LoVo (cell line): ENCODE measurements at places on chromosomes 12 and 14.

- DNase-seq = peak; percentile 80
Observed at GRCh38 chr12:120944645-120945217, 33.6 kb upstream of the HNF1A start.

GRCh38 chr12:97748298-97748697 is 285.7 kb downstream of the RMST start:
- no peak for DNase-seq

- no peak for DNase-seq
Observed at GRCh38 chr12:67816269-67816668, 167.7 kb downstream of the DYRK2 start.

DNA sequence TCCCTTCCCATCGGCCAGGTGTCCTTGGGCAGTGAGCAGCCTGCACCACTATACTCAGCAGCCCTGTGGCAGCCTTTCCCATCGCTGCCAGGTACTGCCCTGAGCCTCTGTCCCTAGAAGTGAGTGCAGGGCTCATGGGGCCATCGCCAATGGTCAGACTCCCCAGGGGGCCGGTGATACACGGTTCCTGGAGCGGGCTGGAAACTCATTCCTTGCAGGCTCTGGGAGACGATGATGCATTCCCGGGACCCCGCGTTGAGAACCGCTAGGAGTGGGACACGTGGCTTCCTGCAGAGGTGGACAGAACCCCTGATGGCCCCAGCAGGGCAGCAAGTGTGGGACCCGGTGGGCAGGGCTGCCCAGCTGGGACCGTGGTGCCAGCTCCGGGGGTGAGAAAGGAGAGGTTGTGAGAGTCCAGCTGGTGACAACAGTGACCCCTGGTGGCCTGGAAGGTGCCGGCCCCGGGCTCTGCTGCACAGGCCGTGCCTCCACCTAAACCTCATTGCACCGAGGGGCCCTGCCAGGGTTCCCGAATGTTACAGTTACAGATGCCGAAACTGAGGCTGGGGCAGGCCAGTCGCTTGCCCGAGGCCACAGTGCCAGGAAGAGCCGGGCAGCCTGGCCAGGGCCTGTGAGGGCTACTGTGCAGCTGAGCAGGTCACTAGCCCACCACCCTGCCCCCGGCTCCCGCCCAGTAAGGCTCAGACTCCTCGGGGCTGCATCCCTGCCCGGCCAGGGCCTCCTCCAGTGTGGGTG is 33.8 kb downstream of the FBRSL1 start:
- DNase-seq = peak; percentile 27

GRCh38 chr14:96590190-96590864 is 88.1 kb downstream of the PAPOLA start:
- no peak for DNase-seq

DNA sequence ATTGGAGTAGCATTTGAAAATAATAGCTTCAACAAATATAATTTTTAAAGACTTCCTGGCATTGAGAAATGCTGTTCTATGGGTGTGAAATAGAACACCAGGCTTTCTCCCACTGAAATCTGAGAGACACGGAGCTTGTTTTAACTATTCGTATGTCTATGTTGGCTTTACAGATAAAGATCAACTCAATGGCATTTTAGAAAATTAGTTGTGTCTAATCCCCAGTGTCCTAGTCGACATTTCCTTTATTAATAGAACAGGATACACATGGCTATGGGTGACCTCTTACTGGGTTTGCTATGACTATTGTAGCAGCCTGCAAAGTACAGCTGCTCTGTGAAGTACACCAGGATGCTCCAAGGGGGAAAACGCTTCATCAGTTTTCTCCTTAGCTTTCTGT is 159.3 kb downstream of the SLC25A21 start:
- DNase-seq = no peak

DNA sequence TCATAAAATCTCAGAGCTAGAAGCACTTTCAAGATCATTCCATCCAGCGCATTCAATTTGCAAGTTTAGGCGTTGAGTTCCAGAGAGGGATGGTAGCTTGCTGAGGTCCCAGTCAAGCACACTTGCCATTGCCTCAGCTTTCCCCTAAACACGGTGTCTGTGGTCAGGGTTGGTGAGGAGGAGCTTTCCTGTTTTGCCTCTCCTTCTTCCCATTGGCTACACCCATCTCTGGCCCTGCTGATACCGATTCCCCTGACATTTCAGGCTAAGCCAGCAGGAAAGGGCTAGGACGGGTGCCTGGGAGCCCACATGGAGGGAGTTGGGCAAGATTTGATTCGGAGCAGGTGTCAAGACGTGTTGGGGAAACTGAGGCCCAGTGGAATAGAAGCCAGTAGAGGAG is 9.1 kb downstream of the NFATC4 start:
- no peak for DNase-seq

DNA sequence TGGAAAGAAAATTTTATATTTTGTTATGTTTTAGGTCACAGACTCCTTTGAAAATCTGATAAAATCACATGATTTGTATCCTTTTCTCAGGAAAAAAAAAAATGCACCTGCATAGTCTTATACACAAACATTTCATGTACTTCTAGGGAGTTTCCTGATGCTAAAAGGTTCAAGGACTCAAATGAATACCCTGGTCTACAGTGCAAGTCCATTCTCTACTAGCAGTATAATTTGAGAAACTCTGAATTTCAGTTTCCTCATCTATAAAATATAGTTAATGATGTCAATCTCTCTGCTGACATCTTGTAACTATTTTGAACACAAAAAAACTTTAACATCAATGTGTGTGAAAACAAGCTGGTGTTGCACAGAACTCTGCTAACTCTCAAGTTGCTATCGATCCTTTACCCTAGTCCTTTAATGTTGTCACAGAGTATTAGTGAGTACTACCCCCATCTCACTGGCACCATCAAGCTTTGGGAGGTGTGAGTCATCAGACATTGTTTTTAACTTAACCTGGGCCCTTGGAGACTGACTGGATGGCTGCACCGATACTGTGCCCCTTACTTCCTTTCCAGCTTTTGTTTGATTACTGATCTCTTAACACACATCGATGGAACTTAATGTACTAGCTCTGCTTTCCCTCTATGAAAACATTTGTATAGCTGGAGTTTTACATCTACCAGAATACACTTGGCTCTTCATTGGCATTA is 251.9 kb upstream of the SOX5 start:
- no peak for DNase-seq

DNA sequence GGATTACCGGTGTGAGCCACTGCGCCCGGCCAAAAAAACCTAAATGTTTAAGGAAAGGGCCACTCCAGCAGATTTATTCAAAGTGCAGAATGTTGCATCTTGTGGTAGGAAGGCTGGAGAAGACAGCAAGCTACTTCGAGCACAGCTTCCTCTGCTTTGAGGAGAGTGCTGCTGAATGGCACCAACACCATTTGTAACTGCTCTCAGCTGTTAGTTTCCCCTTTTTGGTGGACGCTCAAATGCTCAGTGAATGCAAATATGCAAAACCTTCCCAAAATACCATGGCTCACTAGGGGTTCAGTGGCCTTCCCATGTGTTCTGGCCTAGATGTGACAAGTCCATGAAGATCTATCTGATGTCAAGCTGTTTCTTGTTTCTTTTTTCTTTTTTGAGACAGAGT is 2.9 kb upstream of the TDRD9 start:
- no peak for DNase-seq

- no peak for DNase-seq
Observed at GRCh38 chr12:74598819-74599218, 61.2 kb downstream of the ATXN7L3B start.

DNA sequence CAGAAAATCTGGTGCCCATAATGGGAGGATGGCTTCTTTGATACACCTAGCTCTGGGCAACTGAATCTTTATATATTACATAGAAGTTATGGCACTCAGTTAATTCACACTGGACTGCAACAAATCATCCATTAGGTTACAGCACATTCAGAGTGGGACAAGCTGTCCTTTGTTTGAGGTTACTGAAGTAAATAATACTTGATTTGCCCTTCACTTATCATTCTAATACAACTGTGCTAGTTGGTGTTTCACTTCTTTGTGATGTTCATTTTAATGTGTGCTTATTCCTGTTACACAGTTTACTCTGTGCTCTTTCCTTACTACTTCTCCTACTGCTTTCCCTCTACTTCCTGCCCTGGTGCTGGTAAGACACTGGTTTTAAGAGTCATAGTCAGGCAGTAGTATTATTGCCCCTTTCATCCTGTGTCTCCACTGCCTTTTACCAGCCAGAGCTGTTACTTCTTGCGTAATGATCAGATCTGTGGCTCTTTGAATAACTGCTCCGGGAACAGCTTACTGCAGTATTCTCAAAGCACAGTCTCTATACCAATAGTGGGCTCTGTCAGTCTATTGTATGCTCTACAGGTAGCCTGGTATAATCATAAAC is 36.4 kb upstream of the GXYLT1 start:
- peak; percentile 30 for DNase-seq

GRCh38 chr12:46230306-46230705 is 38.5 kb downstream of the SLC38A1 start:
- no peak for DNase-seq

GRCh38 chr12:69720750-69721149 is 17.9 kb upstream of the RAB3IP start:
- no peak for DNase-seq

DNA sequence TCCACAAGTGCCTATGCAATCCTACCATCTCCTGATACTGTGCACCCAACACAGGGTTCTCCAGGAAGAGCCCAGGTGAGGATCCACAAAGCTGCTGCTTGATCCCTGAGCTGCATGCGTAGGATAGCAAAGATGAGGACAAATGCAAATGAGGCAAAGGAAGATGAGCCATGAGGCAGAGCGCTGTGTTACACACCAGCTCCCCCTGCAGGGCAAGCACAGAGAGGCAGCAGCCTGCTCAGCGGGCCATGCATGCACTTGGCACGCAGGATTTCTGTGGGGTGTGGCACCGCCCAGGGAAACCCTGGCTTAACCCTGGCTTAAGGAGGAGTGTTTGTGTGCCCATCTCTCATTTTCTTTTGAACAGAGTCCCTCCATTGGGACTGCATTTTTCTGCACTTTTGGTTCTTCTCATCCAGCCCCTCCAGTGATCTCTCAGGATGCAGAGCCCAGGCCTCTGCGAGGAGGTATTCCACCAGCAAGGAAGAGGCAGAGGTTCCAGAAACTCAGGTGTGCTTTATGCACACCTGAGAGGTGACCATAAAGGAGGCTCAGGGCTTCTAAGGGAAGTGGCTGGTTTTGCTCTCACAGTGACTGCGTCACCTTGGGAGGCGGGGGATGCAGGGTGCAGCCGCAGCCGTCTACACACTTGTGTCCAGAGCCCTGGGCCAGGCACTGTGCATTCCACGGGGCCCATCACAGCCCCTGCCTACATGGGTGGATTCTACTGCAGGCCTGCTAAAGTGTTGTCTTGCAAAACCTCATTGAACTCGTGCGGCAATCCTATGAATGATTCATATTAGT is 973.3 kb upstream of the TMEM132C start:
- DNase-seq = peak; percentile 62

DNA sequence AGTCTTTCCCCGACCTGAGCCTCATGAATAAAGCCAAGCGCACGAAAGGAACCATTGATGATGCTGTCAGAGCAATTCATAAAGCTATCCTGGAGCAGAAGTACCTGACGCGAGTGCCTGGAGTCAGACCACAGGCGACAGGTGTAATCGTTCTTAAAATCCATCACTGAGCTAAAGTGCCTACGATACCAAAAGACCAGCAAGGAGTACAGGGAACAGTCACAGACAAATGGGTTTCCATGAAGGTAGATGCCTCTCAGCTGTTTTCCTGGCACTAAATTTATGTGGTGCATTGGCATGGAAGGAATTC is 1.4 kb upstream of the PCED1B start:
- no peak for DNase-seq

- no peak for DNase-seq
Observed at GRCh38 chr14:104246401-104247335, 108.3 kb downstream of the KIF26A start.

GRCh38 chr14:72753879-72754400 is 140.0 kb downstream of the DPF3 start:
- no peak for DNase-seq

DNA sequence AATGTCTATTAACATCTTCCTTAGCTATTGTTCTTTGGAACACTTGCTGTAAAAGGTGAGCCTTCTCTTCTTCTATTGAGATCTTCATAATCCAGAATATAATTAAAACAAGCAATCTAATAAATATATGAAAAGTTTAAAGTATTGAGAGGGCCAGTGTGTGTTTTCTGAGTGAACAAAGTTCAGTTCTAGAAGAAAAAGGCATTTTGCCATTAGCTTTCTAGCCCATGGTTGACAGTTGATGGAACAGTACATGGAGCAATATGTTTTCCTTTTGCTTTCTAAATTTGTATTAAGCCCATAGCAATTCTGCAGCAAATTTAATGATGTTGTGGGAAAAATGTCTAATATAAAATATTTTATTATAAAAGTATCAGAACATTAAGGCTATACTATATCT is 853.0 kb downstream of the TRHDE start:
- DNase-seq = no peak

DNA sequence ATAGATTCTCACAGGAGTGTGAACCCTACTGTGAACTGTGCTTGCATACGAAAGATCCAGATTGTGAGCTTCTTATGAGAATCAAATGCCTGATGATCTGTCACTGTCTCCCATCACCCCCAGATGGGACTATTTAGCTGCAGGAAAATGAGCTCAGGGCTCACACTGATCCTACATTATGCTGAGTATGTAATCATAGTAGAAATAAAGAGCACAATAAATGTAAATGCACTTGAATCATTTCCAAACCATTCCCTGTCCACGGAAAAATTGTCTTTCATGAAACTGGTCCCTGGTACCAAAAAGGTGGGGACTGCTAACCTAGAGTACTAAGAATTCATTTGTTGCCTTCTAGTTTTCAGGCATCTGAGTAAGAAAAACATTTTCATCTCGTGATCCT is 1215.8 kb upstream of the TMEM132C start:
- DNase-seq = no peak

GRCh38 chr12:105256011-105256410 is 20.0 kb upstream of the APPL2 start:
- no peak for DNase-seq

DNA sequence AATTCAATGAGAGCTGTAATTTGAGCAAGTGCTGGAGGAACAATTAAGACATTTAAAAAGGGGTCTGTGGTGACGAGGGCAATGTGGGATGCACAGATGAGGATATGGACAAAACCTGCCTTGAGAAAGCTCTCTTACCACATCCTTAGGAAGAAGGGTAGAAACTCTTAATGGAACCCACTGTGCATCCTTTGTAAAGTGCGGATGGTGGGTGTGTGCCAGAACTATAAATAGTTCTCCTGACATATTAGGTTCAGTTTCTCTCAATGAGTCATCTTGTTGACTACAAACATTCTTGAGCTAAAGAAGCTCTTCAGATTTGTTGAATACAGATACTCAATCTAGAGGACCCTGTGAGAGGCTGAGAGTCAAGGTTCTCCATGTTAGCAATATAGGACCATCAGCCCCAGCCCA is 106.1 kb upstream of the ANO4 start:
- DNase-seq = no peak

DNA sequence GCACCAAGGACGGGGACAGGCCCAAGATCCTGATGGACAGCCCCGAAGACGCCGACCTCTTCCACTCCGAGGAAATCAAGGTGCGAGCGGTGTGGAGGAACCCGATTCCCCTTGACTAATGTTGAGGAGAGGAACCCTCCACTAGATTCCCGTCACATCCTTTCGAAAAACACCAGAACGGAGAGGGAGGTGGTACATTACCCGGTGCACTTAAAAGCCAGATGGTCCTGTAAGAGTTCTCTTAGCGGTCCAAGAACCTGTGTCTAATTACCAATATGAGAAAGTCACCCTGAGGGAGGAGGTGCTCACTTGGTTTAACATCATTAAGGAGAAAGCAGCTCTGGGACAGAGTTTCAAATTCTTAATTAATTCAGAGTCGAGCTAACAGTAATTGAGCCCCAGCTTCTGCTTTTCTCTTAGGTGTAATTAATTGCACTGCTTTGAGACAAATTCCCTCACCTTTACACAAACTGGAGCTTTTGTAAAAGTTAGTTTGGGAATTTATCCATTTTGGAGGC is 450 bp downstream of the PRKAB1 start:
- DNase-seq = no peak

GRCh38 chr12:91687052-91688017 is 458.3 kb downstream of the BTG1 start:
- peak; percentile 76 for DNase-seq
